ENCODE measurements at places on chromosomes 4 and X.

- DNase-seq, result no peak
Measured at GRCh38 chr4:84179409-84179808, 319.7 kb downstream of the NKX6-1 start.

DNA sequence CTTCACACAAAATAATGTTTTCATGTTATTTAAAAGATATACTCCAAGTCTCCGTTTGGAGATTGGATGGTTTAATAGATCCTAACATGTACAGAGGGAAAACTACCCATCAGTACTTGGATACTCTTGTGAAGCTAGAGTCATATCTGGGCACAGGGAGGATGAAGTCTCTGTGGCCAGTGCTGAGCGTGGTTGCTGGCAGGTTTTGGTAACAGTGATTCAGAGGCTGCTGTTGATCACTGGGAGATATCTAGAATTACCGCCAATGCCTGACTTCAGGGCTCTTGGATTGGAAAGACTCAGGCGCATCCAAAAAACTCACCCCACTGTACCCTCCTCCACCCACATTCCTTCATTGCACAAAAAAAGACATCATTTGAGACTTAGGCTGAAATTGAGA is 107.2 kb upstream of the PGRMC2 start:
- DNase-seq, result no peak

GRCh38 chr4:6548201-6548881 is 26.6 kb upstream of the MAN2B2 start:
- no peak for DNase-seq

GRCh38 chr4:77797239-77797638 is 21.9 kb downstream of the CNOT6L start:
- no peak for DNase-seq

DNA sequence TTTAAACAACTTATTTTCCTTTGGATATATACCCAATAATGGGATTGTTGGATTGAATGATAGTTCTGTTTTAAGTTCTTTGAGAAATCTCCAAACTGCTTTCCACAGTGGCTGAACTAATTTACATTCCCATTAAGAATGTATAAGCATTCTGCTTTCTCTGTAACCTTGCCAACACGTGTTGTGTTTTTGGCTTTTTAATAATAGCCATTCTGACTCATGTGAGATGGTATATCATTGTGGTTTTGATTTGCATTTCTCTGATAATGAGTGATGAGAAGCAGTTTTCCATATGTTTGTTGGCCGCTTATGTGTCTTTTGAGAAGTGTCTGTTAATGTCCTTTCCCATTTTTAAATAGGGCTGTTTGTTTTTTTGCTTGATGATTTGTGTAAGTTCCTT is 155.6 kb upstream of the PITX2 start:
- no peak for DNase-seq
